Astrocyte (in vitro differentiated cells and primary cell): ENCODE measurements at places on chromosomes 12 and 14. TPM values are rescaled to one million over a fixed set of nuclear protein-coding genes. Genes with fewer than 3 reads are reported as not detected.

Gene LRP1
- 369 and 397 TPM in 2 replicates for total RNA-seq

Gene OVCH1
- total RNA-seq = not detected in 2 replicates

Gene KCNA5
- total RNA-seq = 0.10 TPM in 1 of 2 replicates, not detected in the other

GRCh38 chr12:3135522-3136461 is 58.6 kb downstream of the TSPAN9 start:
- H3K4me1 ChIP-seq = peaks cover 19% of the 10 kb centered on the region
- H3K27me3 ChIP-seq = peaks cover 5% of the 10 kb centered on the region
- H3K27ac ChIP-seq = no peak overlapping the region

DNA sequence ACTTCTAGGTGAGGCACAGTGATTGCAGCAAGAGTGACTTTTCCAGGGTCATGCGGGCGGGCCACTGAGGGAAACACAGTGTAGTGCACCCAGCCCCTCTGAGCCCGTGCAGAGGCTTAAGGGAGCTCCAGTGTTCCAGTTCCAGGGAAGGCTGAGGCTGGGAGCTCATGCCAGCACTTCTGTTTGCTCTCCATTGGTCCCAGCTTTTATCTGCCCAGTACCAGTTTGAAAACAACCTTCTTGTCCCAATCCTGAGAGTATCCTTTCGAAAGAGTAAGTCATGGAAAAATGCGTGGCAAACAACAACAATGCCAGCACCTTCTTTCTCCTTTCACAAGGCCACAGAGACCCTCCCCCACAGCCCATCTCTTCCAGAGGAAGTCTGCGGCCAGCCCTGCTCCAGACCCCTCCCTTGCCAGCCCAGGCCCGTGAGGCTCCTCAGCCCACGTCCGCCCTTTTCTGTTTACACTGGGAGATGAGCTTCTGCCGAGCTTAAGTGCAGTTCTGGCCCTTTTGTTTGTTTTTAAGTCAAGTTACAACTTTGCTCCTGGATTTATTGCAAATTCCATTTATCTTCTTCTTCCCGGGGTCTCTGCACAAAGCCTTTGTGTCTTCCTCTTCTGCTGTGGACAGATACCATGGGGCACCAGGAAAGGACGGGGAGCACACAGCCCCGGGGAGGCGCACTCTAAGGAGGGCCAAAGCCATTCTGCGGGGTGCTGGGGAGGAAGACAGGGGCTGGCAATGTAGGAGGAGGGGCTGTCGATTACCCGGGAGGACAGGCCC is 185.6 kb downstream of the ZFP36L1 start:
- no peak for DNase-seq
- H3K27ac ChIP-seq = no peak overlapping the region
- H3K27me3 ChIP-seq = no peaks in the 10 kb centered on the region
- no peak overlapping the region for H3K4me3 ChIP-seq

DNA sequence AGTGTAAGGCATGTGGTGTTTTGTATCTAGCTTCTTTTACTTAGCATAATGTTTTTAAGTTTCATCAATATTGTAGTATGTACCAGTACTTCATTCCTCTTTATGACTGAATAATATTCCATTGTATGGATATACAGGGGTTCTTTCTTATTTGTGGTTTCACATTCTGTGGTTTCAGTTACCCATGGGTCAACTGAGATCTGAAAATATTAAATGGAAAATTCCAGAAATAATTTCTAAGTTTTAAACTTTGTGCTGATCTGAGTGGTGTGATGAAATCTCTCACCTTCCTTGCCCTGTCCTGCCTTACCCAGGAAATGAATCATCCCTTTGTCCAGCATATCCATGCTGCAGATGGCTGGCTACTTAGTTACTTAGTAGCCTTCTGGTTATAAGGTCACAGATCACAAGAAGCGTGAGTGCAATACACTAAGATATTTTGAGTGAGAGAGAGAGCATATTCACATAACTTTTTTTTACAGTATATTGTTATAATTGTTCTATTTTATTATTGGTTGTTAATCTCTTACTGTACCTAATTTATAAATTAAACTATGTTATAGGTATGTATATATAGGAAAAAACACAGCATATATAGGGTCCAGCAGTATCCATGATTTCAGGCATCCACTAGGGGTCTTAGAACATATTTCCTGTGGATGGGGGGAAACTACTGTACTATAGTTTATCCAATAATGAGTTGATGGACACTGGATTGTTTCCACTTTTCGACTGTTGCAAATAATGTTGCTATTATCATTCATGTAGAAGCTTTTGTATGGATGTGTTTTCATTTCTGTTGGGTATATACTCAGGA is 59.6 kb upstream of the LRTM2 start:
- no peaks in the 10 kb centered on the region for H3K36me3 ChIP-seq
- H3K27me3 ChIP-seq = no peaks in the 10 kb centered on the region
- H3K4me1 ChIP-seq = no peaks in the 10 kb centered on the region
- no peak overlapping the region for H3K4me3 ChIP-seq
- DNase-seq = peak; percentile 39

DNA sequence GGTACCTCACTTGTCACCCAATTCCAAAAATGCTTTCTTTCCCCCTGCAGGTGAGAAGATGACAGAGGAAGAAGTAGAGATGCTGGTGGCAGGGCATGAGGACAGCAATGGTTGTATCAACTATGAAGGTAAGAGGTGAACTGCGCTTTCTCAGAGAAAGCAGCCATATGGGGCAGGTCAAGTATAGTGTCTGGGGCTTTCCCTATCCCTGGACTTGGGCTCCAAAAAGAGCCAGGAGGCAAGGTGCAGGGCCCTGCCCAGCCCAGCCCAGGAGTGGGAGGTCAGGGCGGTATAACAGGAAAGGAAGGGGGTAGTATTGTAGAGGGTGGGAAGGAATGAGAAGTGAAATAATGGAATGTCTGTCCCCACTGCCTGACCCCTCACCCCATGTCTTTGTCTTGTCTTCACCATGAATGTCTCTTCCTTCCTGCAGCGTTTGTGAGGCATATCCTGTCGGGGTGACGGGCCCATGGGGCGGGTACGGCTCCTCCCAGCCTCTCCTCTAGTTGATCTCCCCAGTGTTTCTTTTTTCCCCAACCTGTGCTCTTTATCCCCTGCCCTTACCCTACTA is 2.1 kb downstream of the MYL6 start:
- peaks cover 45% of the 10 kb centered on the region for H3K36me3 ChIP-seq
- H3K27me3 ChIP-seq = no peaks in the 10 kb centered on the region
- peak overlapping the region; percentile 95 for H3K27ac ChIP-seq

DNA sequence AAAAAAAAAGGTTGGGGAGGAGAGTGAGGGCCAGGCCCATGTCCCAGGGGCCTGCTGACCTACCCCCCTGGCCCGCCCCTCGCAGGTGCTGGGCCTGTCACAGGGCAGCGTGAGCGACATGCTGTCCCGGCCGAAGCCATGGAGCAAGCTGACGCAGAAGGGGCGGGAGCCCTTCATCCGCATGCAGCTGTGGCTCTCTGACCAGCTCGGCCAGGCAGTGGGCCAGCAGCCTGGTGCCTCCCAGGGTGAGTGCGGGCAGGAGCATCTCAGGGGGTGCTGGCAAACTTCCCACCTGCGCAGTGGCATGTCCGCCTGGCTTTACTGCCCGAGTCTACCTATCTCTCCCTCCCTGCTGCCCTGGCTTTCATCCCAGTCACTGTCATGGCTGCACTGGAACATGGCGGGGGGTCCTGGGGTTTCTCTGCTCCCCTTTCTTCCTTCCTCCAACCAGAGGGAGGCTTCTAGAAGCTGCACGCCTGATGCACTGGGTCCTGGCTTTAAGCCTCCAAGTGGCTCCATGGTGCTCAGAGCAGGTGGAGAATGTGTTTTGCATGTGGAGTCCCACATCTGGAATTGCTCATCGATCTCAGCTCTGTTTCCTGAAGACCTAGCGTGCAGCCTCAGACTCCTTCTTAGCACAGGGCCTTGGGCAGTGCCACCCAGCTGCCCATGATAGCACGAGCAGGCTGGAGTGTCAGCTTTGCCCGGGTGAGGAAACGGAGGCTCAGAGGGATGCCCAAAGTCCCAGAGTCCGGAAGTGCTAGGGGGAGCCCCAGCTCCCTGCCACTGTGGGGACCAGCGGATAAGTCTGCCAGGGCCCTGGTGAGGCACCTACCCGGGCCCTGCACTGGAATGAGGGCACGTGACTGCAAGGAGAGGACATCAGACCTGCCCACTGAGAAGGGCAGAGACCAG is 46.3 kb downstream of the PHETA1 start:
- H3K36me3 ChIP-seq = no peaks in the 10 kb centered on the region
- peak; percentile 12 for DNase-seq
- no peaks in the 10 kb centered on the region for H3K4me1 ChIP-seq

DNA sequence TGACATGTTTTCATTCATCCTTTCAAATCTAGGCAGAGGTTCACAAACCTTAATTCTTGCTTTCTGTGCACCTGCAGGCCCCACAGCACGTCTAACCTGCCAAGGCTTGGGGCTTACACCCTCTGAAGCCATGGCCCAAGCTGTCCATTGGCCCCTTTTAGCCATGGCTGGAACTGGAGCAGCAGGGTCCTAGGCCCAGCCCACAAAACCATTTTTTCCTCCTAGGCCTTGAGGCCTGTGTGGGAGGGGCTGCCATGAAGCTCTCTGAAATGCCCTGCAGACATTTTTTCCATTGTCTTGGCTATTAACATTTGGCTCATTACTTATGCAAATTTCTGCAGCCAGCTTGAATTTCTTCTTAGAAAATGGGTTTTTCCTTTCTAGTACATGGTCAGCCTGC is 547.5 kb downstream of the KCNH5 start:
- H3K27ac ChIP-seq = no peak overlapping the region
- no peaks in the 10 kb centered on the region for H3K36me3 ChIP-seq

DNA sequence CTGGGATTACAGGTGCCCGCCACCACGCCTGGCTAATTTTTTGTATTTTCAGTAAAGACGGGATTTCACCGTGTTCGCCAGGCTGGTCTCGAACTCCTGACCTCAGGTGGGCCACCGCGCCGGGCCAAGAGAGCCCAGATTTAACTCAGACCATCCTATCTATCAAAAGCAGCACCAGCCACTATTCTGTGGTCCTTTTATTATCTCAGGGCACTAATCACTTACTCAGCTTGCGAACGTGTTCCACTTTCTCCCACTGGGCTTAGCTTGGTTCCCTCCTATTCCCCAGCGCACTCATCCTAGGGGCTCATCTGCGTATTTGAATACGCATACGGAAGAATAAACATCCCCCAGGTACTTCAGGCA is 16.2 kb upstream of the AACS start:
- peak overlapping the region; percentile 79 for H3K4me3 ChIP-seq
- H3K27ac ChIP-seq = no peak overlapping the region
- DNase-seq = no peak
- no peaks in the 10 kb centered on the region for H3K36me3 ChIP-seq
- H3K4me1 ChIP-seq = peaks cover 3% of the 10 kb centered on the region

- no peak overlapping the region for H3K4me3 ChIP-seq
- H3K27me3 ChIP-seq = no peaks in the 10 kb centered on the region
- no peak overlapping the region for H3K27ac ChIP-seq
- no peak for DNase-seq
- peaks cover 23% of the 10 kb centered on the region for H3K36me3 ChIP-seq
These were observed 14.8 kb downstream of the ATP6V0A2 start for GRCh38 chr12:123726962-123727361.

DNA sequence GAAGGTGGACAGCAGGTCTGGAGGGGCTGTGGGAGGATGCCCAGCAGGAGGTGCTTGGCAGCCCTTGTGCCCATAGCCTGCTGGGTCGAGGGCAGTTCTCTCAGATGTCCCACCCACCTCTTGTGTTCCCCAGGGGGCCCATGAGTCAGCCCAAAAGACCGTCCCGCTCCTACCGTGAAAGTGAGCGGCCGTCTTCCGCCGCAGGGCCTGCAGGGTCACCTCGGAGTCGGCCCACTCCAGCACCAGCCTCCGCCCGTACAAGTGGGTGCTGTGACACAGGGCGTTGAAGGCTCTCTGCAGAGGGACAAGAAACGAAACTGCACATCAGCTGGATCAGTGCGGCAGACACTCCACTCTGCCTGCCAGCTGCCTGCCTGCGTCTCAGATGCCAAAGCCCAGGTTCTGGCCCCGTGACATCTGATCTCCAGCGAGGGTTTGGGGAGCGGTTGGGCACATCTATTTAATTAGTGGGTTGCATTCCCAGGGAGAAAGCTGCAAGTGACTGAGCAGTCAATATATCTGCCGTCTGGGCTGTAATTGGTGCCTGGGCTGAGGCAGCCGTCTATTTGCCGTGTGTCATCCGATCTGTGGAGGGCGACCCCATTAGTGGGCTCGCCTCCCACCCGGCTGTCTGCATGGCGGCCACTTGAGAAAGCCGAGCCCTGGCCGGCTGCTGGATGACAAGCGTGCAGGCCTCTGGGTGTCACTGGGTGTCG is 121.5 kb downstream of the RBM19 start:
- peaks cover 5% of the 10 kb centered on the region for H3K4me1 ChIP-seq
- no peaks in the 10 kb centered on the region for H3K27me3 ChIP-seq
- no peaks in the 10 kb centered on the region for H3K36me3 ChIP-seq

- no peak for DNase-seq
- H3K36me3 ChIP-seq = no peaks in the 10 kb centered on the region
- no peak overlapping the region for H3K27ac ChIP-seq
- H3K4me1 ChIP-seq = peaks cover 22% of the 10 kb centered on the region
These were observed 3.8 kb downstream of the ZBTB42 start for GRCh38 chr14:104804481-104805325.

- H3K36me3 ChIP-seq = no peaks in the 10 kb centered on the region
- H3K4me1 ChIP-seq = no peaks in the 10 kb centered on the region
- H3K4me3 ChIP-seq = no peak overlapping the region
- no peaks in the 10 kb centered on the region for H3K27me3 ChIP-seq
- H3K27ac ChIP-seq = no peak overlapping the region
These were observed 54.1 kb downstream of the CEP83 start for GRCh38 chr12:94405413-94406116.

DNA sequence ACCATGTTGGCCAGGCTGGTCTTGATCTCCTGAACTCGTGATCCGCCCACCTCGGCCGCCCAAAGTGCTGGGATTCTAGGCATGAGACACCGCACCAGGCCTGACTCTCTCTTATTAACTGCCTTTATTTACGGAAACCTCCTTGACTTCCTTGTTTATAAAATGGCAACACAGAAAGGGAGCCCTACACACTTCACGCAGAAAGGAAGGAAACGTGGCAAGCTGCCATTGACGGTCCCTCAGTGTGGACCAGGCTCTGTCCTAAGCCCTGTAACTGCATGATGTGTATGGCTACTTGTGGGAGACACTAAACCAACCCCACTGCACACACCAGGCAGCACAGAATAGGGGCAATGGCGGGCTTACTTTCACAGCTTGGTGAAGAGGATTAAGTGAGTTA is 11.7 kb downstream of the CINP start:
- no peak overlapping the region for H3K27ac ChIP-seq
- no peaks in the 10 kb centered on the region for H3K4me1 ChIP-seq
- H3K4me3 ChIP-seq = no peak overlapping the region
- DNase-seq = no peak
